NCI-H187 (cell line): ENCODE measurements at places on chromosomes 7 and 10.
A peak's percentile ranks its signal among the peaks of the same experiment; 100 is the strongest.

GRCh38 chr7:132793474-132793873 lies 217.2 kb upstream of the PLXNA4 start:
- no peak for DNase-seq

GRCh38 chr10:3750006-3750816 lies 34.8 kb downstream of the KLF6 start:
- no peak for DNase-seq

DNA sequence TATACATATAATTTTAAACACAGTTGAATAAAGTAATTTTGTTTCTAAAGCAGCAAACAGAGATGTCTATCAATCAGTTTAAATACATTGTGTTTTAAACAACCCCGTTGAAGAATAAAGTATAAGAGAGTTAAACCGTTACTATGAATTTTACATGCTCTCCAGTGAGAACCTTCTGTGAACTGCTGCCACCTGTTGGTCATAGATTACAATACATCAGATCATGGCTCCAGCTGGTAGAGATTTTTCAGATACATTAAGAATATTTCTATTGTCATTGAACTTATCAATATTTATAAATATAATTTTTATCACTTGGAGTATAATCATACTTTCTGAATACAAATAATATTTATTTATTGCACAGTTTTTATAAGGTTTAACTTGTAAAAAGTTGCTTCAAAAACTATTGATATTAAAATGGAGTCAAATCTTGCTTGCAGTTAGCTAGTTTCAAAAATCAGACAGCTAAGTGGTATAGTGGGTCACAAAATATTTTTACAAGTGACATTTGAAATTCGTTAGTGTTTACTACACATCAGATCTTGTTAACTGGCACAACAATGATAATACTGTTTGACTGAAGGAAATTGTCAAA lies 561.2 kb upstream of the PHF14 start:
- DNase-seq, result no peak

GRCh38 chr7:13989126-13989948 lies at the start of gene ETV1:
Gene ETV1, minus strand, starts transcription at chr7:13989666. Its CDS starts 614 bp downstream, at chr7:13989052.
- peak; percentile 43 for DNase-seq

GRCh38 chr7:22867003-22867402 lies 44.4 kb upstream of the TOMM7 start:
- no peak for DNase-seq

DNA sequence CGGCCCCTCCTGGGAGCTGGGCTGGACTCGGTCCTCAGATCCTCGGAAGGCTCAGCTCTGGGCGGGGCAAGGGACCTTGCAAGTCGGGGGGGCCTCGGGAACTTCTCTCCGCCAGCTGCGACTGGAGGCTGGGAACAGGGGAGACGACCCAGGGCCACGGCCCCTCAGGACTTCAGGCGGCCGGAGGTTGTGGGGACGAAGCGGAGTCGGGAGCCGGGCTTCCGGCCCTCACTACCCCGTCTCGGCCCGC lies 2.6 kb downstream of the ADIRF start:
- no peak for DNase-seq

DNA sequence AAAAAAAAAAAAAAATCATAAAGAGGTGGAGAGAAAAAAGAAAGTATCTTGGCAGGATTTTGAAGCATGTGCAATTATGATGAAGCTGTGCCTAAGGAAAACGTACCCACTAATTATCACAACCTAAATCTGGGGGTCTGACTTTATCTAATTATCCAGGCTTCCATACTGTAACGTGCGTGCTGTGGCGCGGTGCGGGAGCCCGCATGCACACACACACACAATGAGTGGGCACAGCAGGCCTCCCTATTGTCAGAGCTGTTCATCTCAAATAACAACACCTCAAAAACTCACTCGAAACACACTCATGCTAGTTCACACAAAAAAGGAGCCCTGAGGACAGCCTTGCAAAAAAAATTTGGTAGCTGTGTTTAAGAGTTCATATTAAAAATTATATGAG lies 31.9 kb downstream of the BEND7 start:
- no peak for DNase-seq

DNA sequence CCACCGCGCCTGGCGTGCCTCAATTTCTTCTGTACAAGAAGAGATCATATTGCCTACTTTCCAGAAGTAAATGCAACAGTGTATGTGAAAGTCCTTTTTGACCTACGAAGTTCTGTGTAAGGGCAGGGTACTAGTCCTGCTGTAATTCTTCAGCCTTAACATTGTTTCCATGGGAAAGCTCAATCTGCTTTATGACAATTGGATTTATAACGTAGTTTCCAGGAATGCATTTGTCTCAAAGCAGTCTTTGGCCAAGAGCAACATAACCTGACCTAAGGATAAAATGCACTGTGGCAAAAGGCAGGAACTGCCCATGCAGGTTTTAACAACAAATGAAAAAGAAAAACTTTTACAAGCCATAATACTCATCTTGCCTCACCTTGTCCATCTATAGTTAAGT lies 108.1 kb upstream of the PODXL start:
- DNase-seq, result no peak

DNA sequence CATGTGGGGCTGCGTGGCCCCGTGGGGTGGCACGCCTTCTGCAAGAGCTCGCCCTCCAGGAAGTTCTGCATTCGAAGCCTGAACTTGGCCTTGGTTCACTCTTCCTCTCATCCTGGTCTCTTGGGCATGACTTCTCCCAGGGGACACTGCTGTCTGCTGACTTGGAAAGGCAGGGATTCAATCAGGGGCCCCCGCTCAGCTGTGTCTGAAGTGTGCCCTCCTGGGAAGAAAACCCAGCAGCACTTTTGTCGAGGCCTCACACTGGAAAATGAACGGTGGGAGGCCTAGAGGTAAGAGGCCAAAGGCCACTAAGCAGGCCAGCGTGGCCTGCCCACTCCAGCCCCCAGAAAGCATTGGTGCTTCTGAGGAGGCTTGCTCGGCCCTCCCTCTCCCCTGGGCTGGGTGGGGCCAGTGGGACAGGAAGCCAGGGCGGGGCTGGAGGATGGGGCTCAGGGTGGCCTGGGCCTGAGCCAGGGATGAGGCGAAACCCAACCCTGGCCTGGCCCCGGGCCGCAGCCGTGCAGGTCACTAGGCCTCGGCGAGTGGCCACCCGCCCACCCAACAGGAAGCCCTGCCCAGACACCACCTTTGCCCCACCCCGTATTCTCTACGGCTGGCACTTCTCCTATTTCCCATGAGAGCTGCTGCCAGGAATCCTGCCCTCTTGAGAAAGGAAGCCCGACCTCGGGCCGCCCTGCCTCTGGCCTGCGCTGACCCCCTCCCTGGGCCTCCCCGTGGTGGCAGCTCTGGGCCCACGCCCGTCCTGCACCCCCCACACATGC lies 81.1 kb downstream of the ZMIZ1 start:
- no peak for DNase-seq

DNA sequence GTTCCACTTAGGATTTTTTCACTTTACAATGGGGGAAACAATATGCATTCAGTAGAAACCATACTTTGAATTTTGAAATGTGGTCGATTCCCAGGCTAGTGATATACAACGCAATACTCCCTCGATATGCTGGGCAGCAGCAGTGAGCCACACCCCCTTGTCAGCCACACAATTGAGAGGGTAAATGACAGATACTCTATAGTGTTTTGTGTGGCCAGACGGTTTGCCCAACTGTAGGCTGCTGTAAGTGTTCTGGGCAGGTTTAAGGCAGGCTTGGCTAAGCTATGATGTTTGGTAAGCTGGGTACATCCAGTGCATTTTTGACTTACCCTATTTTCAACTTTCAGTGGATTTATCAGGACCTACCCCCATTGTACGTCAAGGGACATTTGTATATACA lies 169.6 kb upstream of the KIAA1217 start:
- no peak for DNase-seq

- no peak for DNase-seq
Measured at GRCh38 chr7:73436031-73436929, 2.7 kb downstream of the FZD9 start.

GRCh38 chr10:22042557-22043326 lies 39.2 kb upstream of the DNAJC1 start:
- DNase-seq, result no peak

GRCh38 chr10:90916392-90917237 lies 4.3 kb downstream of the ANKRD1 start:
- no peak for DNase-seq

DNA sequence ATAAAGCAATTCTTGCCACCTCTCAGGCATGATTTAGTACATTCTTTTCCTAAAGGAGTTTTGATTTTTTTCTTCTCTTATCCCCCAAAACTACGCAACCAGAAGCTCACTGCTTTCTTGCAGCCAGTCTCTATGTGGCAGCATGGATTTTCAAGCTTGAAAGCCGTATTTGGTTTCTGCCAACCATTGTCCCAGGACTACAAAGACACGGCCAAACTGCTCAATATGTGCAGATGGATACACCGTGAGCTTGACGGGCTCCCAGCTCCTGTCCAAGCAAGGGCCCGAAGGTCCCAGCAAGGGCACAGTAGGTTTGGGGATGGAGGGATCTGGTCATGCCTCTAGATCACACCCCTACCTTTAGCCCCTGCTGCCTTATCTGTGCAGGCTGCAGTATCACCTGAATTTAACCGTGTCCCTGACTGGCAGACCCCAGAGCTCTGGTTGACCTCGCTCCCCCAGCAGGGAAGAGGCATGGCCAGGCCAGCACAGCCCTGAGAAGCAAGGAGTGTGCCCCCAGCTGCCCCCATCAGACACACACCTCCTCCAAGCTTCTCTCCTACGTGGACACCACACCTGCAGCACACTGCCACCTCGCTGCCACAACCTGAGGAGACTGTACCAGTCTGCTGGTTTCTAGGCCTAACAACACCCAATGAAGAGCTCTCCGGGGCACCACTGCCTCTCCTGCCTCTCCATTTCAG lies 86.8 kb downstream of the COBL start:
- DNase-seq, result no peak

DNA sequence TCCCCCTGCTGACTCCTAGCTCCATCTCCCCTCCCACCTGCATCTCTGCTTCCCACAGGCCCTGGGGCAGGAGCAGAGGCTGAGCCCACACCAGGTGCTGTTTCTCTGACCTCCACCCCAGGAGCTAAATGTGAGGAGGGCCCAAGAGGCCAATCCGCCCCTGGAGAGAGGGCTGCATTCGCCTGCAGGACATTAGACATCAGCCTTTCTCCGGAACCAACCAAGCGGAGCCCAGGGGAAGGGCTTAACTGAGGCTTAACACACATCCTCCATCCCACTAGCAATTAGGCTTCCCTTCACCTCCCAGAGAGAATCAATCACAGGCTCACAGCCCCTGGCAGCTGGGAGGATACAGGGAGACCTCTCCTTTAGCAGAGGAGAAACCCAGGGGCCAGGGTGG lies 50.5 kb downstream of the SH3PXD2A start:
- DNase-seq, result no peak

DNA sequence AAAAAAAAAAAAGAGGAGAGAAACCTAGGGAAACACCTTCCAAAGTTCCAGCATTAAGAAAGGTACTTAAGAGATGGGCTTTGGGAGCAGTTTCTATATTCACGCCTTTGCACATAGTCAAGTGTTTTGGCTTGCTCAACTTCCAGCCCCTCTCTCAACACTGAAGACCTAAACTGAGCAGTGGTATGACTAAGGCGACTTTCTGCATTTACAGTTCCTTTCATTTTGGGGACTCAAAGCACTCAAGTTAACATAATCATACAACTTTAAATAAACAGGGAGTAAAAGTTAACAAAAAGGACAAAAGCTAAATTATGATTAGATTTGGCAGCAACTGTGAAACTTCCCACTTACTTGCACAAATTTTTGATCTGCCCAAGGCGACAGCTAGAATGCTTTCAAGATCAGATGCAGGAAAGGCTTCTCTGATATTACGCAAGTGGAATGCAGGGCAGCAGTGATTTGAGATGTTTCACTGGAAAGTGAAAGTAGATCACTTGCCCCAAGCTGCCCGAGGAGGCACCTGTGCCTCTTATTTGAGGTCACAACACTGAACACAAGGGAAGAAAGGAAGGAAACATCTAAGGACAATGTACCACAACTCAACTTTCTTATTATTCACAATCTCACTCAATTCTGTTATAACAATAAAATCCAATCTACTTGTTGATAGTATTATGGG lies 199.5 kb downstream of the SKAP2 start:
- DNase-seq, result peak; percentile 22

DNA sequence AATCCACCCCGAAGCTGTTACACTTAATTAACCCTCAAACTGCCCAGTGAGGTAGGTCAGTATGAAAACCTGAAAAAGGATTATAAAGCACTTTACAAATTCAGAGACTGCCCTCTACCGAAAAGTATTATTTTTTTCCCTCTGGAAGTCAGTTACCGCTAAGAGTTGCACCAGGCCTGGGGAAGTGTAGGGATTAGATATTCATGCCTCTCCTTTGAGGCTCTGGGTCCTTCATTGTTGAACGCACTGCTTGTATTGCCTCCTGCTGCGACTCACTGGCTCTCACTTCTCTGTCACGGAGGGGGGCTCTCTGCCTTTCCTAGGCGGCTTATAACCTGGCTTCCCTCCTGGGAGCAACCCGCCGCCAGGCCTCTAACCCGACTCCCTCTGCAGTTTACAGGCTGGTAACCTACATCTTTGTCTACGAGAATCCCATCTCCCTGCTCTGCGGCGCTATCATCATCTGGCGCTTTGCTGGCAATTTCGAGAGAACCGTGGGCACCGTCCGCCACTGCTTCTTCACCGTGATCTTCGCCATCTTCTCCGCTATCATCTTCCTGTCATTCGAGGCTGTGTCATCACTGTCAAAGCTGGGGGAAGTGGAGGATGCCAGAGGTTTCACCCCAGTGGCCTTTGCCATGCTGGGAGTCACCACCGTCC lies 2.7 kb downstream of the RHBDD2 start:
- no peak for DNase-seq
